Cardiac muscle cell (in vitro differentiated cells and primary cell): ENCODE measurements at places on chromosomes 6 and 20. TPM values are rescaled to one million over a fixed set of nuclear protein-coding genes. Genes with fewer than 3 reads are reported as not detected.

The LY86 gene
- total RNA-seq: not detected in 2 replicates

- DNase-seq: peak; percentile 22
These were observed 180.4 kb downstream of the BTBD9 start for GRCh38 chr6:38459291-38459690.

GRCh38 chr6:6583836-6584235 lies 4.7 kb upstream of the LY86 start:
- DNase-seq: no peak

GRCh38 chr20:14512839-14513238 lies 175.4 kb upstream of the FLRT3 start:
- no peak for DNase-seq

DNA sequence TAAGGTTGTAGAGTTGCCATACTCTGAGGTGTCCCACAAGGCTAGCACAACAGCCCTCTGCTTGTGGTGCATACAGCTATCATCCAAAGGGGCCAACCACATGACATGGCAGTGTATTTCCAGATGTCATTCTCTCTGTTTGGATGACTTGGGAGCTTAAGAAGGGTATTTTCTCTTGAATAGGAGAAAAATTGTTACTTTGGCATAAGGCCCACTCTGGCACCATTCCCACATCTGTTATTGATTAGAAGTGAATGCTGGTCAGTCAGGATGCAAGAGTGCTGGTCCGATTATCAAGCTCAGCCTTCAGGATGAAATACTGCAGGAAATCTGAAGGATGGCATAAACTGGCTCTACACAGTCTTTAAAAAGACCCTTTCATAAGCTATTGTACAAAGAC lies 83.6 kb upstream of the C20orf144 start:
- peak; percentile 44 for DNase-seq

DNA sequence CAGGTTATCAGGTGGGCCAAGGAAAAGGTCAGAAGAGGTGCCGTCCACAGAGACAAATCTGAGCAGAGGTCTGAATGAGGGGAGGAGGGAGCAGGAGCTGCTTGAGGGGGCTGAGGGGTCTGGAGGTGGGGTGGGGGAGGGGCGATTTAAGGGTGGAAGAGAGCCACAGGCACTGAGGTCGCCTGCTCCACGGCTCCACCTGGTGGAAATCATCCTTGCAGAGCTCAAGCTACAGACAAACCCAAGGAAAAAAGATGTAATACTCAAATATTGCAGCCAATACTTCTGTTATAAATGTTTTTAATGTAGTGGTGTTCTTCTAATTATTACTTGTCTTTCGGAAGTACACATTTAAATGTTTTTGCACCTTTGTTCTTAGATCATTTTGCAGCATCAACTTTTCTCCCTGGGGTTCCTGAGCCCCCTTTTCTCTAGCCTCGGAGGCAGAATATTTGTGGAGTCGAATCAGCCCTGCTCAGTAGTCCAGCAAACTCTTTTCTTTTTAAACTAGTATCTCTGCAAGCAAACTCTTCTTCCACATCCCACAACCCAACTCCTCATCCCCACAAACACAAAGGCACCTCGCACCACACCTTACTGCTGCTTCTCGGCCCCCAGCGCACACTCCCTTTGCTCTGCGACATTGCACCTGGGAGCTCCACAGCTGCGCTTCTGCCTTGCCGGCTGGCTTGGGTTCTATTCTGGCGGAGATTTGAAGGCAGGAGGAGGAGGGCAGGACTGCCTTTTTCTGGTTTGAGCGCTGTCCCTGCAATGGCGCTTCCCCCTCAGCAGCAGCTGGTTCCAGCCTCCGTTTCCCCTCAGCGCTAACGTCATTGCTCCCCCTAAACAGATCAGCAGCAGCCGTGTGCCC lies 51.0 kb upstream of the TFAP2A start:
- DNase-seq: peak; percentile 75

DNA sequence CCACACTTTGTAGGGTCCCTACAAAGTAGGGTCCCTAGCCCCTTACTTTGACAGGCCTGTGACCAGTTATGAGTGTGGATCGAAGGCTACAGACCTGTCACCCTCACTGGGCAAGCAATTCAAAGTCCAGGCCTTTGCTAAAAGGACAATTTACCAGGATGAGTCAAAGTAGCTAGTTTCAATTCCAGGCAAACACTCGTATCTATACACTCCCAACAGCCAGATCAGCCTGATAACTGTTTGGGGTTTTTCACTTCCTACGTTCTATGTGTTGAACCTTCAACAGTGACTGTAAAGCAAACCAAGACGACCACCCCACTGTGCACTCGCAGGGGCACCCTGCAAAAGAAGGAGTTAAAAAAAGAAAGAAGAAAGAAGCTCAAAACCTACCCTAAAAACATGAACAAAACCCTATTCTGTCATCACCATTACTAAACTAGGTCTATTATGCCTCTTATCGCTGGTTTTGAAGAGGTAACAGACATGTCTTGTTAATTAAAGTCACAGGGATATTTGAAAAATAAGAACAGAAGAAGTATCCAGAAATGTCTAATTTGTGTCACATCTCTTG lies 3.2 kb downstream of the GFOD1 start:
- DNase-seq: no peak

- no peak for DNase-seq
These were observed 19.5 kb downstream of the ANKRD60 start for GRCh38 chr20:58208944-58209343.

- DNase-seq: no peak
These were observed 781.4 kb downstream of the QKI start for GRCh38 chr6:164195942-164196281.
